Amniotic epithelial cell (primary cell): ENCODE measurements at places on chromosomes 16 and 17.

DNA sequence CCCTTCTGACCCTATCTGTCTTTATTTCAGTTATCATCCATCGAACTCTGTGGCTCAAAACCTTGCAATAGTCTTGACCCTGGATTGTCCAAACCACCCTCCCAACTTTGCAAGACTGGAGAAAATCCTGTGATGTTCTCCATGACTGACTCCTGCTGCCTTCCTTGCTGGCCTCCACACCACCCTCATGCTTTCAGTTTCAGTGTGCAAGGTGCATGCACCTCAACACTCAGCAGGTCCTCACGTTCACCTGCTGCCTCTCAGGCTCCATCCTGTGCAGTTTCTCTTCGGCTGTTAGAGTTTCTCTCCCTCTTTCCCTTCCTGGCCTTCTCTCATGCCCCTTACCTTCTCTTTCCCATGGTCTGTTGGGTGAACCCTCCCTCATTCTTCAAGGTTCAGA, 59.4 kb upstream of the ASIC2 start:
- DNase-seq: no peak

- no peak for DNase-seq
Measured at GRCh38 chr16:49755313-49755620, 100.6 kb downstream of the ZNF423 start.

DNA sequence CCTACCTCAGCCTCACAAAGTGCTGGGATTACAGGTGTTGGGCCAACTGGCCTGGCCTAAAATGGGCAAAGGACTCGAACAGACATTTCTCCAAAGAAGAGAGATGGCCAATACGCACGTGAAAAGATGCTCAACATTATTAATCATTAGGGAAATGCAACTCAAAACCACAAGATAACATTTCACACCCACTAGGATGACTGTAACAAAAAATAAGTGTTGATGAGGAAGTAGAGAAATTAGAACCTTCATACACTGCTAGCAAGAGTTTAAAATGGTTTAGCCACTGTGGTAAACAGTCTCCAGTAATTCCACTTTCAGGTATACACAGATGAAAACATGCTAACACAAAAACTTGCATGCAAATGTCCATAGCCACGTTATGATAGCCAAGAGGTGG, 5.7 kb downstream of the TMED6 start:
- no peak for DNase-seq

- DNase-seq: no peak
Measured at GRCh38 chr16:11034481-11034931, 90.1 kb downstream of the CLEC16A start.

GRCh38 chr16:20320178-20320577, 7.1 kb downstream of the GP2 start:
- no peak for DNase-seq

GRCh38 chr17:79927688-79928501, 88.7 kb upstream of the CBX4 start:
- DNase-seq: no peak

GRCh38 chr17:48250949-48251348, 143.4 kb downstream of the SNX11 start:
- DNase-seq: no peak

DNA sequence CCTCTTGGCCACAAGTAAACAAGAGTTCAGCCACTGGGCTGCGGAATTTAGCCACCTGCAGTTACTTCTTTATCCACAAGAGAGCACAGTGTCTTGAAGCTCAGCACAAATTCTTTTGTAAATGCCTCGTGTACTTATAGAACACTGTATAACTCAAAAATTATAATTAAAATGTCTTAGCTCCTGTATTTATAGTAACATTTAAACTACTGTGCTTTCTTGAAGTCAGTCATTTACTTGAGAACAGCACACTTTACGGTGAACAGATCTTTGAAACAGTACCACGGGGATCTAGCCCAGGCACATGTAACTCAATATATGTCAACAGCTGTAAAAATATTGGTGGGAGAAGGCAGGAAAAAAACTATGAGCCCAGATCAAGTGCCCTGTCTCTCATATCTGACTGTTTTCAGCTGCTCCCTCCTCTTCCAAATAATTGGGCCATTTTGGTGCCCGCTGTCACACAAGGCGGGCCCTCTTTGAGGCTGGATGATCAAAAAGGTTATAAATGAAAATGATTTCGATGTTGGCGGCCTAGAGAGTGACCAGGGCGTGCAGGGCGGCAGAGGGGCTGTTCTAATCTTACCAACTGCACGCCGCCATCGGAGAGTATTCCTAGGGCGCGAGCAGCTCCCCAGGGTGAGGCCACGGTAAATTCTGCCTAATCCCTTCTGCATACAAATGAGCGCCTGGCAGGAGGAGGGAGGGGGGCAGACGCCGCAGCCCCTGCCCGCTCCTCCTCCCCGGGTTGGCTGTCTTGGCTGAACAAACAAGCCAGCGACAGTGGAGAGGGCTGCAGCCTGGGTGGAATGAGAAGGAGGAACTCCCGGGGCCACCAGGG, 183.2 kb downstream of the C16orf78 start:
- no peak for DNase-seq

GRCh38 chr16:1505912-1506311, 12.8 kb downstream of the TELO2 start:
- no peak for DNase-seq

- no peak for DNase-seq
Measured at GRCh38 chr17:5068236-5068635, 10.0 kb upstream of the ZFP3 start.

- DNase-seq: no peak
Measured at GRCh38 chr16:49674351-49674851, 181.5 kb downstream of the ZNF423 start.

GRCh38 chr17:78144147-78144719, 2.0 kb upstream of the C17orf99 start:
- DNase-seq: peak; percentile 83

GRCh38 chr16:82587289-82587688, 39.5 kb upstream of the CDH13 start:
- DNase-seq: no peak

DNA sequence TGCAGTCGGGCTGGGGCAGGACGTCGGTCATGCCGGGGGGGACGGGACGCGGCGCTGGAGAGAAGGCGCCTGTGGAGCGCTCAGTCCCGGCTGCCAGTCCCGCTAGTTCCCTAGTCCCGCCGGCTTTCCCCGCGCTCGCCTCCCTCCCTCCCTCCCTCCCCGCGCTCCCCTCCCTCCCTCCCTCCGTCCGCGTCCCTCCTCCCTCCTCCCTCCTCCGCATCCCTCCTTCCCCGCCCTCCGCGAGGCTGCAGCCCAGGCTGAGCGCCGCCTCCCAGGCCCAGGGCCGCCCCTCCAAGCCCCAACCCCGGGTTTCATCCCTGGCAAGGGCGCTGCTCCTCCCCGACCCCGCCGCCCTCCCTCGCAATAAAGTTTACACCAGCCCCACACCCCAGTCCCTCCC, 34.8 kb downstream of the TIMM22 start:
- peak; percentile 59 for DNase-seq

GRCh38 chr17:79042421-79043190, 18.6 kb downstream of the C1QTNF1 start:
- DNase-seq: peak; percentile 57

GRCh38 chr17:63910096-63910495, 962 bp downstream of the CSHL1 start:
- DNase-seq: no peak

DNA sequence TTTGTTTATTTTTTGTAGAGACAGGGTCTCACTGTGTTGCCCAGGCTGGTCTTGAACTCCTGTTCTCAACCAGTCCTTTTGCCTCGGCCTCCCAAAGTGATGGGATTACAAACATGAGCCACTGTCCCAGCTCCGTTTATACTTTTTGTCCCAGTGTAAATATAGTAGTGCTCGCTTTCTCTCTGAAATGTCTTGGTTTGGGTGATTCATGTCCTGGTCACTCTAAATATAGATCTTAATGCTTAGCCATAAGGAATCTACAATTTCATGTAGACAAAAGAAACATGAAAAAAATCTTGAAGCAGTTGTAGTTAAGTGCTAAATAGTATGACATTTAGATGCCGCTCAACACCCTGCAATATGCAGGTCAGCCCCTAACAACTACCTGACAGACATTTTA, 126.9 kb downstream of the KATNIP start:
- no peak for DNase-seq

DNA sequence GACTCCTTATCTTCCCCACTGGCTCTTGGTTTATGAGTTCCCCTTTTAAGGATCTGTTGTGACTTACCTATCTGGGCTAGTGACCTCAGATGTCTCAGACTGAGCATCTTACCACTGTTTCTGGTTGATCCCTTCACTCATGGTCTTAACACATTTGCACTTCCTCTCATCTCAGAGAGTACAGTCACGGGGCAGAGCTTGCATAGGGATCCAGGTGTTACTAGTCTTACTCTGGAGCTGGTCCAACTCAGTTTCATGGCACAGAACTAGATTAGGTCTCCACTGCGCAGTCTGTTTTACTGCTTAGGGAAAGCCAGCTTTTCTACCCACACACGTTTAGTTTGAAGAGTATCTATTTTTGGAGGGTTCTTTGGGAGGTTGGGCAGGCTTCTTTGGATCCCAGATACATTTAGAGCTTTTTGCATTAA, 10.2 kb downstream of the GABARAPL2 start:
- DNase-seq: no peak

DNA sequence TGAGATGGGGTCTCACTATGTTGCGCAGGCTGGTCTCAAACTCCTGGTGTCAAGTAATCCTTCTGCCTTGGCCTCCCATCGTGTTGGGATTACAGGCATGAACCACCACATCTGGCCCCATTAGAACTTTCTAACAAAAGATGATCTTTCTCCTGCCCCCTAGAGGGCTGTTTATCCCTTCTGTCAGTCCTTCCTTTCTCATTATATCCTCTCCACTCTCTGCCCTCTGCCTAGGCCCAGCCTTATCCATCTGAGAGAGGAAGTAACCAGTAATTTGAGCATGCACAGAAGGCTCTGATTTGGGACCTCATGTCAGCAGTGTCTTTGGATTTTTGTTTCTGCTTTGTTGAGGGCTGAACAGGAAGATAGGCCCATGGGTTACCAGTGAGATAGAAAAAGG, 4.4 kb upstream of the DHX40 start:
- DNase-seq: no peak

DNA sequence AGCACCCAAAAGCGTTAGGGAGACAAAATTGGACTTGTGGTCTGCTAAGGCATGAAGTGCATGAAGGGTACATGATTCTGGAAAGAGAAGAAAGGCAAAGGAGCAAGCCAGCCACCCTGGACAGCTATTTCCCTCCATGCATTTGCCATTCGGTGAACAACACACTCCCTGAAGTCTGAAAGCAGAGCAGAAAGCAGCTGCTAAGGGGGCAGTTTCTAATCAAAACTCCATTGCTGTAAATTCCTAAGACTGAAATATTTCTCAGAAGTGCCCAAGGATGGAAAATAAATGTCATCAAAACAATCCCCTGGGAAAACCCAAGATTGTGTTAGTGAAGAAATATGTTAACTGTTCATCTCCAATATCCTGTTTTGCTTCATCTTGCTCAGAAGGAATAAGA, 44.3 kb downstream of the PMP22 start:
- DNase-seq: no peak

GRCh38 chr16:84234321-84235241, 5.2 kb downstream of the KCNG4 start:
- no peak for DNase-seq

DNA sequence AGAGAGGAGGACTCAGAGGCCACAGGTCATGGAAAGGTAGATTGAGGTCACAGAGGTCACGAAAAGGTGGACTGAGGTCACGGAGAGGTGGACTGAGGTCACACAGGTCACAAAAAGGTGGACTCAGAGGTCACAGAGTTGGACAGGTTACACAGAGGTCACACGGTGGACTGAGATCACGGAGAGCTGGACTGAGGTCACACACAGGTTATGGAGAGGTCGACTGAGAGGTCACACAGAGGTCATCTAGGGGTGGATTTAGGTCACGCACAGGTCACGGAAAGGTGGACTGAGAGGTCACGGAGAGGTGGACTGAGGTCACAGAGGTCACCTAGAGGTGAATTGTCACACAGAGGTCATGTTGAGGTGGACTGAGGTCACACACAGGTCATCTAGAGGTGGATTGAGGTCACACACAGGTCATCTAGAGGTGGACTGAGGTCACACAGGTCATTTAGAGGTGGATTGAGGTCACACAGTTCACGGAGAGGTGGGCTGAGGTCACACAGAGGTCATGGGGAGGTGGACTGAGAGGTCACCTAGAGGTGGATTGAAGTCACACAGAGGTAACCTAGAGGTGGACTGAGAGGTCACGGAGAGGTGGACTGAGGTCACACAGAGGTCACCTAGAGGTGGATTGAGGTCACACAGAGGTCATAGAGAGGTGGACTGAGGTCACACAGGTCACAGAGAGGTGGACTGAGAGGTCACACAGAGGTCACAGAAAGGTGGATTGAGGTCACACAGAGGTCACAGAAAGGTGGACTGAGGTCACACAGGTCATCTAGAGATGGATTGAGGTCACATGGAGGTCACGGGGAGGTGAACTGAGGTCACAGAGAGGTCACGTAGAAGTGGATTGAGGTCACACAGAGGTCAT, 26.7 kb upstream of the JPT2 start:
- DNase-seq: peak; percentile 6

GRCh38 chr17:7655541-7655840, 4.8 kb downstream of the ATP1B2 start:
- no peak for DNase-seq

- no peak for DNase-seq
Measured at GRCh38 chr16:76441876-76442275, 164.7 kb downstream of the CNTNAP4 start.

DNA sequence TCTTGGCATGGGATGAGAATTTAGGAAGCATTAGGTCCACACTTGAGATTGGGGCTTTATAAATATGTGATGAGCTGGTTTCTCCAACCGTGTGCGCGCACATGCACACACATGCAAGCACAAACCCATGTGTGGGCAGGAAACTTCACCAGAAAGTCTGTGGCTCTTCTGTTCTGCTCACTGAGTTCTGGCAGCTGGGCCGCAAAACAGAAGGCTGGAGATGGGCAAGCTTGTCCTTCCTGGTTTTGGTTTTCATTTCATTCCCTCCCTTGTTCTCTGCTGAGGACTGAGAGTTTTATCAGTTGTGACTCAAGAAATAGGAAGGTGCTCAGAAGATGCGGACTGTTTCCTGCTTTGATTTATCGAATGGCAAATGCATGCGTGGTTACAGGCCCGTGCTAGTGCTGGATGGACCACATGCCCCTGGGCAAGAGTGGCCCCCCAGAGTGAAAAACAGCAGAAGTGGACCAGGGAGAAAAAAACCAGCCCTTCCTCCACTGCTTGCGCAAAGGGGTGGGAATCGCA, 14.1 kb downstream of the MAP3K14 start:
- peak; percentile 99 for DNase-seq

DNA sequence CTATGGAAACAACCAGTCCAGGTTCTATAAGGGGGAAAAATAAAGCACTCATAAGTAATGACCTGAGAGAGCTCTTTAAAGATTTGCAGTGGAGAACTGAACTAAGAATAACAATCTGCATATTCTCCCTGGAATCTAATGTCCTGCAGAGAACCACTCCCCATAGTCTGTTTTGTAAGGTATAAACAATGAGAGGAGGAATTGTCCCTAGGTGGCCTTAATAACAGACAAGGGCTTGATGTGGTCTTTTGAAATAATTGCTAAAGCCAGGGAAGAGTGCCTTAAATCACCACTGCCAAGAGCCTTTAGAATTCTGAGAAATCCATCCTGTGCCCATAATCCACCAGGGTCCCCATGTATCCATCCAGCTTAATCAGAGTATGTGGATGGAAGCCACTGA, 106.3 kb downstream of the CDH11 start:
- DNase-seq: no peak

- DNase-seq: no peak
Measured at GRCh38 chr16:28072087-28072486, 8.6 kb upstream of the GSG1L start.

GRCh38 chr17:42918902-42919521, 18.4 kb downstream of the G6PC1 start:
- no peak for DNase-seq
